ENCODE measurements at places on chromosomes 7 and 10. TPM values are rescaled to one million over a fixed set of nuclear protein-coding genes. Genes with fewer than 3 reads are reported as not detected.
A peak's percentile ranks its signal among the peaks of the same experiment; 100 is the strongest.

DNA sequence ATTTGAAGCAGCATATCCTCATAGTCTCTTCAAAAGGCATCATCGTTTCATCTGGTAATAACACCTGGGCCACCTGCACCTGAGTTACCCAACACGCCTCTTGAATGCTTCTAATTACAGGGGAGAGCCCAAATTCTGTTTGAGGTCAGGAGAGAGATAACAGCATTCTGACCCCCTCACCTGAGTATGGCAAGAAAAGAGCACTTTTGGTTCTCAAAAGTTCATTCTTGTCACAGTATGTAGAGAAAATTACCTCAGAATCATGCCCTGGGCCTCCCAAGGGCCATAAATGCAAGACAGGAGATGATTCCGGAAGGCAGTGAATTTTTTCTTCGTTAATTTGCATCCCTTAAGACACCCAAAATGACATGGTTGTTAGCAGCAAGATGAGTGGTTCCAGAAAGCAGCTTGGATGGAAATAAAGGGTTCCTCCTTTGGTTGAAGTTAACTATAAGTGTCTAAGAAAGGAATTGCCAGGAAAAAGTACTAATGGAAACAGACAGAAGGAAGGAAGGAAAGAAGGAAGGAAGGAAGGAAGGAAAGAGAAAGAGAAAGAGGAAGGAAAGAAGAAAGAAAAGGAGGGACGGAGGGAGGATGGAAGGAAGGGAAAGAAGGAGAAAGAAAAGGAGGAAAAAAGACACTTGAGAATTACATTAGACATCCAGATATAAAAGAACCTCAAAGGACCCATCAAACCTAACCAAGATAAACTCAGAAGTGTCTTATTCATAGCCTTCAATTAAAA is 228.4 kb upstream of the RHOBTB1 start:
- DNase-seq: no peak

Gene SLC18A3
- under 0.01 TPM for total RNA-seq

Gene TRPV6
- total RNA-seq: not detected

- no peak for DNase-seq
Measured at GRCh38 chr10:92010047-92010735, 86.6 kb downstream of the BTAF1 start.

DNA sequence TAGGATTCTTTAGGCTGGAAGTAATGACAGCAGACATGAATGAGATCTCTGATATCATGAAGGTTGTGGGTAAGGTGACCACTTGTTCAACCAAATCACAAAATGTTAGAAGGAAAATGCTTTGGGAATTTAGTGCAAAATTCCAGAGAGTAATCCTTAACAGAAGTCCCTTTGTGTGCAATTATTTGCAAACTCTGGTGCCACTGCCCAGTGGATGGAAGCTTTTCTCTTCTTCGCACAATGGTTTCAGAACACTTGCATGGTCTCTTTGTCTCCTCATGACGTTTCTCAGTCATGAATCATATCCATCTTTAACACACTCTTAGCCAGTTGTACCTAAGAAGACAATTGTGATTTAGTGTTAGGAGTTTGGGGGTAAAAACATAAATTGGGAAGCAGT is 570.4 kb upstream of the ANKRD30A start:
- DNase-seq: no peak

Gene OR2A12
- total RNA-seq: not detected

DNA sequence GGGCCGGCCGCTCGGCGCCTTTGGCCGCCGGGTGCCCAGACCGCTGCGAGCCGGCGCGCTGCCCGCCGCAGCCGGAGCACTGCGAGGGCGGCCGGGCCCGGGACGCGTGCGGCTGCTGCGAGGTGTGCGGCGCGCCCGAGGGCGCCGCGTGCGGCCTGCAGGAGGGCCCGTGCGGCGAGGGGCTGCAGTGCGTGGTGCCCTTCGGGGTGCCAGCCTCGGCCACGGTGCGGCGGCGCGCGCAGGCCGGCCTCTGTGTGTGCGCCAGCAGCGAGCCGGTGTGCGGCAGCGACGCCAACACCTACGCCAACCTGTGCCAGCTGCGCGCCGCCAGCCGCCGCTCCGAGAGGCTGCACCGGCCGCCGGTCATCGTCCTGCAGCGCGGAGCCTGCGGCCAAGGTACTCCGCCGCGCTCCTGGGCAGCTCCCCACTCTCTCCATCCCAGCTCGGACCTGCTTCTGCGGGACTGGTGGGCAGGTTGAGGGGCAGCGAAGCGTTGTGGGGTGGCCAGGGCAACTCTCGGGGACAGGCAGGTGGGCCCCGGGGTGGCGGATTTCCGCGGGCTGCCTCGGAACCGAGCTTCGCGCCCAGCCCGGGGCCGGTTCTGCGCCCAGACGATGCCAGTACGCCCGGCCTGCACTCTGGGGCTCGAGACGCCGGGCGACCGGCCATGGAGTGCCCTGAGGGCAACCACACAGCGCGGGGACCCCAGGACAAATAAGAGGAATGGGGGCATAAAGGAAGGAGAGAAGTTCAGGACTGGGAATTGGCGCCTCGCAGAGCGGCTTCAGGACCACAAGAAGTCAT is 578 bp downstream of the HTRA1 start:
- no peak for DNase-seq

- DNase-seq: no peak
Measured at GRCh38 chr7:96612034-96612433, 97.6 kb downstream of the SEM1 start.

- peak; percentile 27 for DNase-seq
Measured at GRCh38 chr7:134552105-134552504, 3.2 kb downstream of the AKR1B15 start.

- no peak for DNase-seq
Measured at GRCh38 chr7:146956853-146957252, 840.3 kb downstream of the CNTNAP2 start.

DNA sequence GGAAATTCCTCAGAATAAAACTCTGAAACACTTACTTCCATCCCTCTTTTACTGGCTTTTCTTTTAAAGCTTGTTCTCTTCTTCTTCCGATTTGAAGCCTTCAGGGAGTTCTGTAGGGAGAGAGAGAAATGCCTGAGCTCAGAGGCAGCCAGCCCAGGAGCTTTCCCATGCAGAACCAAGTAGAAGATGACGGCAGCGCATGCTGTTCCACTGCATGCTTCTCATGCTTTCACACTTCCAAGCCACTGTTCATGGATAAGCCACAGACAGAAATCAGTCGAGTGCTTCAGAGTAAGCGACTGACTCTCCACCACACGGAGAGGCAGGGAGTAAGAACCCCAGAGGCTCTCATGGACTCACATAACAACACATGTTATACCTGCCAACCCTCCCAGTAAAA is 237.3 kb downstream of the DGKI start:
- DNase-seq: peak; percentile 14

GRCh38 chr7:158315326-158315725 is 272.3 kb downstream of the PTPRN2 start:
- DNase-seq: no peak

- DNase-seq: peak; percentile 42
Measured at GRCh38 chr10:75143353-75143752, 31.9 kb downstream of the SAMD8 start.

GRCh38 chr10:5981529-5981928 is 4.2 kb upstream of the IL15RA start:
- no peak for DNase-seq

Gene MSS51
- 1.3 TPM for total RNA-seq

GRCh38 chr7:151139071-151139790 is 28.3 kb downstream of the GBX1 start:
- no peak for DNase-seq

GRCh38 chr7:105098863-105099515 is 85.0 kb downstream of the KMT2E start:
- no peak for DNase-seq

DNA sequence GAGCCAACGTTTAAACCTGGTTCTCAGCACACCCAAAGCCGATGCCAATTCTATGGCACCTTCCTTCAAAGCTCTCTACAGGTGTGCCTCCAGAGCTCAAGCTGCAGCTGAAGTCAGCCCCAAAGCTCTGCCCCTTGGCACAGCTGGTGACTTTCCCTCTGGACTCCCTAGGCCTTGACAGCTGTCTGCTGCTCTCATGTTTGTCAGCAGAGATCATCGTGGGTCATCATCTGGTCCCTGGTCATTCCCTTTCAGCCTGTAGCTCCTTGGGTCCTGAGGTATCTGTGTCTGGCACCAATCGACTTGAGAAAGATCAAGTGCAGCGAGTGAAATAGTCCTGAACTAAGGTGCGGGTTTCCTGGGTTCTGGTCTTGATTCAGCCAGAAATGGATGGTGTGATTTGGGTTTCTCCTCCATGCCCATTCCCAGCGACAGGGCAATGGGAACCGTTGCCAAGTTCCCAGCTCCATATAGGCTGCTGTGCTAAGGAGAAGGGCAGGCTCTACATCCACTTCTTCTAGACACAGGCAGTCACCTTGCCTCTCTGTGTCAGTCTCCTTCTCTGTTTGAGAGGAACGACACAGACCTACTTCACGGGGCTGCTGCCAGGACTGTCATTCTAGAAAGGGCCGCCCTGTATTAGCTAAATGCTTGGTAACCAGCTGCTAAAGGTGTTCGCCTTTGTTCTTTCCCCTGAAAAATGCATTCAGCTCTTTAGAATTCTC is 3.6 kb downstream of the PKD1L1 start:
- DNase-seq: no peak

- no peak for DNase-seq
Measured at GRCh38 chr7:20624666-20625385, 9.4 kb downstream of the ABCB5 start.

DNA sequence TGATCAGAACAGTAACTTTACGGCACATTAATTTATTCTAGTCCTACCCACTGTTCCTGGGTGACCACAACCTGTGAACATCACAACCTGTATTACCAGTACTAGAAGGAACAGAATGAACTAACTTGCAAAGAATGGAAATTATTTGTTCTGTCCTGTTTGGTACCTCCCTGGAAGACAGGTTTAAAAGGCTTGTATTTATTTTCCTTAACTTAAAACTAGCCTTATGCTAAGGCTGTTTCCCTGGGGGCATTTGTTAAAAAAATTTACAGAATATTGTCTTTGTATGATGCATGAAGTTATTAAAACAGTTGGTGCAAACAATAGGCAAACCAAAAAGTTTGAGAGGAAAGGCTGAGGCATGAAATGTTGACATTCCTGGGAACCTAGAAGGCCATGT is 132.7 kb downstream of the DNAJC1 start:
- DNase-seq: no peak

DNA sequence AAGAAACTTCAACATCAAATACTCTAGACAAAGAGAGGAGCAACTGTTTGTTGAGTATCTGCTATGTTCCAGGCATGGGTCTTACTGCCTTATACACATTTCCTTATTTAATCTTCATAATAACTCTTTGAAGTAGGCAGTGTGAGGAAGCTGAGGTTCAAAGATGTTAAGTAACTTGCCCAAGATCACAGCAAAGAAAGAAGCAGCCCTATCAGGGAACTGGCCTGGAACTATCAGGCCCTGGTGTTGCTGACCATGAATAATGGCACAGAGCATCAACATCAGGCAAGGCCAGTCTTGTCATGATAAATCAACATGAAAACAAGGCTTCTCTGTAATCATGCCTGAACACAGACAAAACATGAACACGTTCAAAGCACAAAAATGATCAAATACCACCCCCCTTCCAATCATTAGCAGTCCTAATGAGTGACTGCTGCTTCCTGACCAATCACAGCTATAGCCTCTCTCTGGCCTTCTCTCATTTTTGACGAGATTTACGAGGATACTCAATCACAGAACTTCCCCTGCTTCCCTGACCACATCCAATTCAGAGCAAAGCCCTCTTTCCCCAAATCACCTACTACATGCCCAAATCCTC is 2.3 kb downstream of the GSDME start:
- no peak for DNase-seq

DNA sequence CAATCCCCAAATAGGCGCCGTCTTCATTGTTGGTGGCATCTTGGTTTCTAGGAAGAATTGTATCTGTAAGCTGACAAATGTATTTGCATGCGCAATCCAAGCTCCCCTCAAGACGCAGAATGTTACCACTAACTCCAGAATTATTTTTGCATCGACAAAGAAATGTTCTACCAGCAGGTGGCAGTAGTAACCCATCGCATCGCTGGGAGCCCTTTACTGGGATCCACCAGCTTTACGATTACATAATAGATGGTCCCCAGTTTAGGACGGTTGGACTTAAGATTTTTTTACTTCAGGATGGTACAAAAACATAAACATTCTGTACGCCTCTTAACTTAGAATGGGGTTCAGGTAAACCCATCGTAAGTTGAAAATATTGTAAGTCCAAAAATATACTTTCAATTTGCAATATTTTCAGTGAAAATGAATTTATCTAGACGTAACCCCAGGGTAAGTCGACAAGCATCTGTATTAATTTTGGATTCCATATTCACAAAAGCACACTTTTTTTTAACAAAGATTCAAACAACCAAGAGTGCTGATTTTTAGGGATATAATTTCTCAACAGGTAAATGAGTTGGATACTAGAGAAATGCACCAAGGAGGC is 114.0 kb upstream of the COBL start:
- DNase-seq: peak; percentile 33

DNA sequence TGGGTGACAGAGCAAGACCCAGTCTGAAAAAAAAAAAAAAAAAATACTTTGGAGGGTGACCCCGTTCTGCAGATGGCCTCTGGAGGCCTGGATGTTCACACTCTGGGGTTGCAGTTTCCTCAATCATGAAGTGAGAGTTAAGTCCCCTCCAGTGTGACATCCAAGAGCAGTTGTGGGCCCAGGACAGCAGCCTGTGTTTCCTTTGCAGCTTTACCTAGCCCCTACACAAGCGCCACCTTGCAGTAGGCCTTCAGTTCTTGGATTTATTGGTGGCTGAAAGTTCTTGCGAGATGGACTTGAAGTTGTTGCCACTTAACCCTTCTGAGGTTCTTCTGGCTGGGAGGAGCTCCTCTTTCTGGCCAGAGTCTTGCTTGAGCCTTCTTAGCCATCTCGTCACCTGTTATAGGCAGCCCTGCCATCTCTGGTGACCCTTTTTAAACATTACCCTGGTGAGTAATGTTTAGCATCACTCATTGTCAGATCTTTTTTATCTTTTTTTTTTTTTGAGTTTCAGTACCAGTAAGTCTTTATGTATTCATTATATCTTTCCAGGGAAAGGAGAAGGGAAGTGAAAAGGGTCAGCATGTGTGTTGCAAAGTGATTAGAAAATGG is 3.4 kb upstream of the ACTR3C start:
- no peak for DNase-seq

Gene FEZF1
- total RNA-seq: not detected

Gene CALML5
- not detected for total RNA-seq

DNA sequence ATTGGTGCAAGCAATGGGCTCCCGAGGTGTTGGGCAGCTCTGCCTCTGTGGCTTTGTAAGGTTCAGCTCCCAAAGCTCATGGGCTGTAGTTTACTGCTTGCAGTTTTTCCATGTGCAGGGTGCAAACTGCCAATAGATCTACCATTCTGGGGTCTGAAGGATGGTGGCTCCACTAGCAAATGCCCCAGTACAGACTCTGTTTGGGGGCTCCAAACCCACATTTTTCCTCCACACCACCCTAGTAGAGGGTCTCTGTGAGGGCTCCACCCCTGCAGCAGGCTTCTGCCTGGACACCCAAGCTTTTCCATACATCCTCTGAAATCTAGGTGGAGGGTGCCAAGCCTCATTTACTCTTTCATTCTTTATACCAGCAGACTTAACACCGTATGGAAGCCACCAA is 17.4 kb upstream of the ZNF37A start:
- no peak for DNase-seq

GRCh38 chr10:3426190-3426845 is 253.7 kb upstream of the PITRM1 start:
- peak; percentile 97 for DNase-seq

- no peak for DNase-seq
Measured at GRCh38 chr7:5546626-5547025, 123.0 kb upstream of the TNRC18 start.

GRCh38 chr10:18350340-18350739 is 210.1 kb downstream of the CACNB2 start:
- DNase-seq: no peak
